ENCODE measurements at places on chromosomes 6 and 20. TPM values are rescaled to one million over a fixed set of nuclear protein-coding genes. Genes with fewer than 3 reads are reported as not detected.

DNA sequence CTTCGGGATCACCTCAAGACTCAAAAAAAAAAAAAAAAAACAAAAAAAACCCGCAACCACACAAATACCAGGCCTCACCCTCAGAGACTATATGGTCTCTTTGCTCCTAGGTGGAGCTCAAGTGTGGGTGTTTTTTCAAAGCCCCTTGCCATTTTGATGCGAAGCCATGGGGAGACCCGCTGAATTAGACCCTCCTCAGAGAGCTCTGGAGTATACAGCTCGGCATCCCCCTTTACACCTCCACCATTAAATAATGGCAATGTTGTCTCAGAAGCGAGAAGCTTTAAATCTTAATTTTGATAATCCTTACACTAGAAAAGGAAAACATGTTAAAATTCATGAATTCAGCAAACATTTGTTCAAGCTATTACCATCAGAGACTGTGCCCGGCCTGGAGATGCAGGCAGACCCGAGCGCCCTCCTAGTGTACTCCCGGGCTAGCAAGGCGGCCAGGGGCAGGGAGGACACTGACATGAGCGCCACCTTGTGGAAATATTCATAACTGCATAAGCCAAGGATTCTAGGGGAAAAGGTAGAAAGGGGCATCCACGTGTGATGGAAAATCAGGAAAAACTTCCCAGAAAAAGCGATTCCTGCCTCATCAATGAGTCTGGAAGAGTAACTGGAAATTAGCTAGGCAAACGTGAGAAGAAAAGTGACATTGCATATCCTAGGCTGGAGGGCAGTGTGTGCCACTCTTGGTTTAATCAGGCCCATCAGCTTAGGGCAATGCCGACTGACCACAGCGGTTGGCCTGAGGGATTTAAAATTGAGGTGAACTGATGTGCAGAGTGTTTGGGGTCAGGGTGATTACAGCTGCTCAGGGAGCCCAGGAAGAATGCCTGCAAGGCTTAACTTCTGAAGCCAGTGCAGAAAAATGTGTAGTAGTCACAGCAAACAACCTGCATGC lies 72.5 kb downstream of the B3GAT2 start:
- peak; percentile 34 for DNase-seq

- DNase-seq, result no peak
These were observed 12.2 kb upstream of the STK35 start for GRCh38 chr20:2089447-2089846.

DNA sequence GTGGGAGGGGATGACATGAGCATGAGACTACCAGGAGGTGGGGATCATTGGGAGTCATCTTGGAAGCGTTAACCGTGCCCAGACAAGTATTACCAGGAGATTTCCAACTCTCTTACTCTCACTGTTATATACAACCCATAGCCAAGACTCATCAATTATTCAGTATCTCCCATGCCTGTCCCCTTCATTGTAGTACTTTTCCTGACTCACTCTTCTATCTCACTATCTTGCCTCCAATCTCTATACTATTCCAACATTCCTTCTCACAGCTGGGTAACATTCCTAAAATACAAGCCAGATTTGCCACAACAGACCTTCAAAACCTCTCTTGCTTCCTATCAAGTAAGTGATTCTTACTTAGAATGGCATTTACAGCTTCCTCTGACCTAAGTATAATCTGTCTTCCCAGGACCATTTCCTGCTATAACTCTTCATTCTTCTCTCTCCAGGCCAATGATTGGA lies 226.3 kb upstream of the SMLR1 start:
- no peak for DNase-seq

GRCh38 chr6:48194596-48195295 lies 83.7 kb upstream of the PTCHD4 start:
- DNase-seq, result no peak

DNA sequence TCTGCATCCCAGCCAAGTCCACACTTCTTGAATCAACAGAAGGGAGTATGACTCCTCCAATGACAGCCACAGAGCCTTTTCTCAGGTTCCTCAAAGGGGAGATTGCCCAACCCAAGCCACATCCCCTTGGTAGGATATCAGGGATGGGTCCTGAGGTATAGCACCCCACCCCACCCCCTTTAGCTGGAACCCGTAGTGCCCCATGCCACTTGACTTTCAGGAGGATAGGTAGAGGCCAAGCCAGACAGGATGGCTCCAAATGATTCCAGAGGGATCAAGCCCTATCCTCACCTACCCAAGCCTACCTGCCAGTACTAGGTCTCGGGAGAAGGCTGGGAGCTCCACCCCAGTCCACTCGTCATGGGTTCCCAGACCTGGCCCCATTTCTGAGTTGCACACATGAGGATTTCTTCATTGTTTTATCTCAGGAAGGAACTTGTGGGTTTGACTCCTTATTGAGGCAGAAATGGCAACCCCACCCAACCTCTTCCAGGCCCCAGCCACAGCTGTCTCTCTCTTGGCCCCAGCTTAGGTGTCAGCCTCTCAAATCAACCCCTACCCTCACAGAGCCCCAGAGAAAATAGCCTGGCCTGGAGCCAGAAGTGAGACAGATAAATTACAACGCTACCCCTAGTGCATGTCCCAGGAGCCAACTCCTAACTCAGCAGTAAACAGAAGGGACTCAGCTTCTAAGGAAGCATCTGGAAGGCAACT lies 3.6 kb downstream of the CCND3 start:
- DNase-seq, result no peak

The CLPSL1 gene
- total RNA-seq, result 102 TPM

The SEL1L2 gene
- total RNA-seq, result not detected
